ENCODE measurements at places on chromosomes 3 and 15.

DNA sequence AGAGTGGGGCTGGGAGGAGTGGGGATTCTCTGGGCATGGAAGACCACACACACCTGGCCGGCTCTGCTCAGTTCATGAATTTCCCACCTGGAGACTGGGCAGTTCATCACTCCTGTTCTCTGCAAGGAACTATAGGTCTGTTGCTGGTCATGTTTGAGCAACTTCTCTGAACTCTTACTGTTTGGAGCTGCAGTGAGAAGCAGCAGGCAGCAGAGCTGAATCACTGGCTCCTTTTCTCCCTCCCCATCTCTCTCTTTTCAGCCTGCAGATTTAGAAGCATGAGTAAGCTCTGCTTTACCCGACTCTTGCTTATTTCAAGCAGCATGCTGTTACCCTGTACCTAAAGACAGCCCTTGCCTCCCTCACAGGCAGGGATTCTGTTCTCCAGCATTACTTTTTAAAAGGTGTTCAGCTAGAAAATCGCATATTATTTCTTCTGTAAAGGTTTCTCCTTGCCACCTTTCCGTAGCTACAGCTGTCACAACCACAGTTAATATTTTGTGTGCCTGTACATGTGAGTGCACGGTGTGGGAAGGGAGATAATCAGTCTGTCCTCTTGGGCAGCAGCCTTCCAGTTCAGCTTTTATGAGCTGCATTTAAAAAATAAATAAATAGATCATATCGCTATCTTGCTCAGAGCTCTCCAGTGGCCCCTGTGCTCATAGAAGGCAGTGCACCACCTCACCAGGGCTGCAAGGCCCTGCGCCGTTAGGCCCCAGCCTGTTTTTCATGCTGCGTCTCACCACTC, 131.6 kb downstream of the CHCHD6 start:
- DNase-seq = no peak

- DNase-seq = no peak
Observed at GRCh38 chr3:177818712-177819240, 621.5 kb upstream of the TBL1XR1 start.

- no peak for DNase-seq
Observed at GRCh38 chr15:66232267-66232625, 21.3 kb downstream of the MEGF11 start.

- no peak for DNase-seq
Observed at GRCh38 chr3:20069178-20069532, 28.9 kb downstream of the KAT2B start.

- DNase-seq = no peak
Observed at GRCh38 chr3:36447061-36447460, 66.8 kb downstream of the STAC start.

- DNase-seq = no peak
Observed at GRCh38 chr3:184778426-184779332, 33.3 kb upstream of the VPS8 start.

DNA sequence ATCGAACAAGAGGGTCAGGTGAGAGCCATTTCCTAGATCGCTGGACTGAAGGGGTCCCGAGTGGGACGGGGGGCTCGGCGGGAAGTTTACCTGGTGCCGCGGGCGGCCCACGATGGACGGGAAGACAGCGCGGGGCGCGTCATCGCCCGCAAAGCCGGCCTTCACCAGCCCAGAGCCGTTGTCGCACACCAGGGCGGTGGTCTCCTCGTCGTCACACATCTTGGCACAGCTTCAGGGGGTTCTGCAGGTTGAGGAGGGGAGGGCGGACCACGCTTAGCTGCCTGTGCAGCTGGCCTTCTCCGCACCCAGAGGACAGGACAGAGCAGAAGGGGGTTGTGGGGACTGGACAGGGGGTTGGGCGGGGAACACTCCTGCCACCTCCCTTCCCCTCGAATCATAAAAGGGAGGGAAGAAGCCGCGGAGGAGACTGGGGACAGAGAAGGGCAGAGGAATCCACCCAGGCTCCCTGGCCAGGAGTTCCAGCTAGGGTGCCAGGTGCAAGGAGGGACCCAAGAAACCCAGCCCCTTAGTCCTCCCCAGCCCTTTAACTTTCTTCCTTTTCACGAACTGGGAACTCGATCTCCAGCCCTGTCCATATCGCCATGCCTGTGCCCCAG, 651 bp downstream of the ACTC1 start:
- no peak for DNase-seq

- DNase-seq = no peak
Observed at GRCh38 chr15:77581896-77582569, 50.7 kb downstream of the LINGO1 start.

- DNase-seq = no peak
Observed at GRCh38 chr15:43776101-43776717, 557 bp downstream of the ELL3 start.

GRCh38 chr3:161413127-161413854, 42.0 kb upstream of the SPTSSB start:
- DNase-seq = no peak

DNA sequence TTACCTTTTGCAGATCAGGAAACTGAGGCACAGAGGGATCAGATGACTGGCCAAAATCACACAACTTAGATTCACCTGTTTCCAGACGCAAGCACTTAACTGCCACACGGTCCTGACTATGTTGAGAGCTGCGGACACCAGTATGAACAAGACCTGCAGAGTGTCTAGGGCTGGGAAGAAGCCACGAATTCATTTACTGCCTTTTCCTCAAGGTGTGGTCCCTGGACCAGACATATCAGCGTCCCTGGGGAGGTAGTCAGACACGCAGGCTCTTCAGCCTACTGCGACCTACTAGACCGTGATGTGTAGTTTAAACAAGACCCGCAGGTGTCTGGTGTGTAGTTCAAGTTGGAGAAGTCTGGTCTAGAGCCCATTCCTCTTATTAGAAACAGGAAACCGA, 541 bp upstream of the SLC6A11 start:
- DNase-seq = no peak

GRCh38 chr3:37741644-37742043, 120.0 kb upstream of the CTDSPL start:
- DNase-seq = no peak

DNA sequence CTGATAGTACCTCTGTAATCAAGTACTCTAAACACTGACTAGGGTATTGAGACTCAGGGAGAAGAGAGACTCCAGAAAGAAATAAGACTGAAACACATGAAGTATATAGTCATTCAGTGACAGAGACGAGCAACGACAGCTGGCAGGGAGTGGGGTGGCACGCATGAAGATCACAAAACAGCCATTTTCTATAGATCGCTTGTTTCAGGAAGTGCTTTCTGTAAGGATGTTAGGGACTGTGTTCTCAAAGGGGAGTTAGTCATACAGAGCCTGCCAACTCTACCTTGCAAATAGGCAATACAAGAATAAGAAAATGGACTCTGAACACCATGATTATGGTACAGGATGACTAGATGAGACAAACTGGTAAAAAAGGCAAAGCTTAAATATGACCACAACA, 139.5 kb downstream of the TBL1XR1 start:
- DNase-seq = peak; percentile 30

DNA sequence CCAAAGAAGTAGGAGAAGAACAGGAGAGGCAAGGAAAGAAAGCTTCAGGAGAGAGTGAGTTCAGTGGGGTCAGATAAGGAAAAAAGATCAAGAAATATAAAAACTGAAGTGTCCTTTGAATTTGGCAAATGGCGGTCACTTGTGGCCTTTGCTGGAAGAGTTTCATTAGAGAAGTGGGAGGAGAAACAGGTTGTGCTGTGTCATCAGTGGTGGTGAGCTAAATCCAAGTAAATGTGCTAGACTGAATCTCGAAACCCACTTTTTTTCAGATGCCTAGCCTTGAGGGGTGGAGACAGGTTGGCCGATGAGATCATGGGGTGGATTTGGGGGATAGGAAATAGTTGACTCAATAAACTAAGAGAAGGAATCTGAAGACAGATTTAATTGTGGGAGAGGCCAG, 43.7 kb downstream of the CHRD start:
- no peak for DNase-seq

- no peak for DNase-seq
Observed at GRCh38 chr15:101022306-101022705, 103.1 kb downstream of the LRRK1 start.

DNA sequence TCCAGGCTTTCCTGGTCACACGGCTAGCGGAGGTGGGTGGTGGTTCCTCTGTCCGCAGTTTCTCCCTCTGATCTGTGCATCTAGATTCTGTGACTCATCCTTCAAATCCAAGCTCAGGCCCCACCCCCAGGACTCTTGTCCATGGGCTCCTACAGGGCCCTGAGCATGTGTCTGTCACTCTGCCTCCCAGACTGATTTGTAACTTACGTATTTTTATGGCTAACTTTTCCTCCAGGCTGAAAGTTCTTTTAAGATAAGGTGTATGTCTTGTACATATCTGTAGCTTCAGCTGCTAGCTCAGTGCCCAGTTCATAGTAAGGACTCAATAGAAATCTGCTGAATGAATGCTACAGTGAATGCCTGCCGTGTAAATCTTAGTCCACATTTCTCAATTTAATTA, 8.0 kb downstream of the ESYT3 start:
- DNase-seq = no peak

DNA sequence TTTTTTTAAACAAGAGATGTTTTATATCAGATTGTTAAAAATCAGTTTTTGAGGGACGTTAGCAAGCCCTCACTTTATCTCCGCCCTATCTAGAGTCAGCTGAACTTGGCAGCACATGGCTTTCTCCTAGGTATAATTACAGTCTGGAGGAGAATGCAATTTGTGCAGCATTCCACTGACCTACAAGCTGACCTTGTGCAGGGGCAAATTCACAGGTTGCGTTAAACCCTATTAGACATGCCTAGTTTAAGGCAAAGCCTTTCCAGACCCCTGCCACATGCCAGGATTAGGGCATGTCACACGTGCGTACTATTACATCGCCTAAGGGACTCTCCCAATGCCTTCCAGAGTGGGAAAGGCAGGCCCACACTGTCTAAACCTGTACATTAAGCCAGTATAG, 224.0 kb downstream of the GREM1 start:
- DNase-seq = no peak

GRCh38 chr3:182149594-182149993, 437.9 kb downstream of the SOX2 start:
- no peak for DNase-seq

GRCh38 chr3:178385280-178385952, 150.8 kb upstream of the KCNMB2 start:
- no peak for DNase-seq

DNA sequence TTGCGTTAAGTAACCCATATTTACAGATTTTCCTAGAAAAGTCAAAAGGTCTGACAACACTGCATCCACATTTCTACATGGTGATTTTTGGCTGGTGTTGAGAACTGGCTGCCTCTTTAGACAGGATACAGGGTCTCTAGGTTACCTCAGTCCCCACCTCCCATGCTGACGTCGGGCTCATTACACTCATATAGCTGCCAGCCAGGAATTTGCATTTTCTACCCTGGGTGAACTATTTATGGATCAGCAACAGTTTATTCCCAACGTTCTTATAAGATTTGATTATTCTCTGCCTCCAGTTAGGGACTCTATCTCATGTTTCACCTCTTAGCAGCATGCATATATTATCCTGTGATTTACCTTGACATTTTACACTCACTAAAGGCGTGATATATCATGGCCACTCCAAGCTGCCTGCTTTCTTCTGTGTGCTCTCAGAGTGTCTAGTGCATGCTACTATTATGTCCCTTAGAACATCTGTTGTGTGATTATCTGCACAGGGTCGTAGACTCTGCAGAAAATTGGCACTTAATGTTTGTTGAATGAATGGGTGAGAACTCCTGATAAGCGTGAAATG, 49.0 kb downstream of the CLDN11 start:
- no peak for DNase-seq

GRCh38 chr3:82082796-82083195, 321.4 kb upstream of the GBE1 start:
- DNase-seq = no peak

GRCh38 chr3:14899993-14900618, 47.3 kb upstream of the NR2C2 start:
- no peak for DNase-seq

GRCh38 chr15:42046597-42046996, 25.8 kb upstream of the PLA2G4E start:
- DNase-seq = no peak

DNA sequence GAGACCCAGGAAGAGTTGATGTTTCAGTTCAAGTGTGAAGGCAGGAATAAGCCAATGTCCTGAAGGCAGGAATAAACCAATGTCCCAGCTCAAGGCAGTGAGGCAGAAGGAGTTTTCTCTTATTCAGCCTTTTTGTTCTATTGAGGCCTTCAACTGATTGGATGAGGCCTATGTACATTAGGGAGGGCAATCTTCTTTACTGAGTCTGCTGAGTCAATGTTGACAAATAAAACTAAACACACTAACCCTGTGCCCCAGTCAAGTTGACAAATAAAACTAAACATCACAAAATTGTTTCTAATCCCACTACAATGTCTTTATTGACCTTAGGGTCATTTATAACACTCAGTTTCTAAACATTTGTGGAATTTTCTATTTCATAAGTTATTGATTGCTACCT, 100.0 kb downstream of the CACNA2D3 start:
- no peak for DNase-seq

GRCh38 chr15:91231703-91232102, 131.6 kb downstream of the SV2B start:
- no peak for DNase-seq

- DNase-seq = no peak
Observed at GRCh38 chr3:129574206-129574605, 31.2 kb downstream of the H1-8 start.

DNA sequence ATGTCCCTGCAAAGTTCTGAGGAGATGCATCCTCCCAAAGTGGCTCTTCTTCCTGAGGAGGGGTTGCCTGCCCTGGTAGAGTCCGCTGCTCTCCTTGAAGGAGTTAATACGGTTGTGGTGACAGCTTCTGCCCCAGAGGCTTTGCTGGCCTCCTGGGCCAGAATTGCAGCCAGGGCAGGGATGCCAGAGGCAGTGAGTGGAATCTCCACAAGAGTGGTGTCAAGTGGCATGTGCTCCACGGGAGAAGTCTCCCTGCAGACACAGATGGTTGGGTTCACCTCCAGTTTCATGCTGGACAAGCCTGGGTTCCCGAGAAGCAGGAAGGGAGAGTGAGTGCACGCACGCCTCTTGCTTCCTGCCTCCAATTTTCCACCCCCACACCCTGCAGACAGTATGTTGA, 105.5 kb downstream of the SLC25A26 start:
- DNase-seq = no peak

Data from stimulated activated CD4-positive, alpha-beta T cell treated with anti-CD3 and anti-CD28 coated beads, Interleukin-12 subunit alpha, Interleukin-12 subunit beta, amount 100 ng/mL, for 4 hours (primary cell).